ENCODE measurements at places on chromosomes 6 and 20.
A peak's percentile ranks its signal among the peaks of the same experiment; 100 is the strongest.

- no peak for DNase-seq
These were observed 738.6 kb downstream of the C6orf118 start for GRCh38 chr6:164570801-164571200.

DNA sequence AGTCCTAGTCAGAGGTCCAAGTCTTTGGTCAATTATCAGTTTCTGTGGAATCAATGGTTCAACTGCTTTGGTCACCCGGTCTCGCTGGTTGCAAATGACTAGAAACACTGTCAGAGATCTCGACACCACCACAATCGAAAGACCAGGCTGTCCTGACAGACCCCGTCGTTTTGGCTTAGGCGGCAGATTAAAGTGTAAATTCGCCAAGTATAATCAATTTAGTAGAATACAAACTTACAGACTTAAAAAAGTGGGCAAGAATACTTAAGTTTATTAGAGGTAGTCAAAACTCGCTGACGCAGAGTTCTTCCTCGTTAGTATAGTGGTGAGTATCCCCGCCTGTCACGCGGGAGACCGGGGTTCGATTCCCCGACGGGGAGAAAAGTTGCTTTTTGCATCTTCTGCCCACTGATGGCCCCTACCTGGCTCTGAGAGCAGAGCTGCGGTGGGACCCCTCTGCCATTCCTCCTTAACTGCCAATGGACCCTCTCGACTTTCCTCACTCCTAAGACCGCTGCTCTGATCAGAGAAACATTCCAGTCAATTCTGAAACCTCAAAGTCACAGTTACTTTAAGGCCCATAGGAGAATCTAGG lies 30.6 kb upstream of the ZNF184 start:
- DNase-seq = peak; percentile 84

DNA sequence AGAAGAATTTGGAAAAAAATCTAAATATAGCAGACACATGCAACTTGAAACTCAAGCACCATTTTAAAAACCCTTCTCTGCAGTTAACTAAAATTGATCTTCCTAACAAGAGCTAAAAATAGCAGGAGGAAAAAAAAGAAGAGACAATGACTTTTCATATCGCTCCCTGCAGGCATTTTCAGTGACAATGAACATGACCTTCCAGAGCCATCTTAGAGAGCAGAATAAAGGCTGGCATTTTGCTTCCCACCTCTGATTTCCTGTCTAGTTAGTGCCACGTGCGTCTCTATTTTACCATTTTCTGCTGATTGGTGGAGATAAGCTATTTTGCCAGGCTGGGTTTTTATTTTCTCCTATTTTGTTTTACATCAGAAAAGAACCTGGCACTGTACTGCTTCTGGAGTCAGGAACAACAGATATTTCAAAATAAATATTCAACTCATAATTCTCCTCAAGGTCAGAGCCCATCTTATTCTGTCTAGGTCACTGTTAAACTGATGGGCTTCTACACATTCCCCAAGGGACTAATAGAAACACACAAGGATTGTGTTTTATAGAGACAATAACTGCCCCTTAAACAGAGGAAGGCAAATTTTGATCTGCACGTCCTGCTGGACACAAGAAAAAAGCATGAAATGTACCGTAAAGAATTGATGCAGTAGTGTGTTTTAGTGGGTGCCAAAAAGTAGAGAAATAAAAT lies 70.2 kb upstream of the ENPP5 start:
- peak; percentile 35 for DNase-seq

DNA sequence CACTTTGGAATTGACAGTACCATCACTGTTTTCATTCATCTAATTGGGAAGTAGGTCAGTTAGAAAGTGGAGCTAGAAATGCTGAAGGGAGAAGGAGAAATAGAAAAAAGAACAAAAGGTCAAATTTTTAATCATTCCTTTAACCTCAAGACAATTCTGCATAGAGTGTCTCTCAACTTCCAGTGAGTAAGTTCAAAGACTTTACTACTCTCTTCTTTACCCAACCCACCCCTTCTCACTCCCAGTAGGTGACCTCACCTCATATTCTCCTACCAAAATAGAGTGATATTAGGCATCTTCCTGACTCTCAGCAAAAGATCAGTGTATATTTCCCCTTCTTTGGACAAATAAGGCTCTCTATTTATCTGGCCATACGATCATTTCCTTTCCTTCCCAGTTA lies 340.0 kb upstream of the JAG1 start:
- DNase-seq = no peak

- DNase-seq = no peak
These were observed 57.8 kb downstream of the SLC2A10 start for GRCh38 chr20:46767127-46767761.

- DNase-seq = no peak
These were observed 28.5 kb upstream of the PAK5 start for GRCh38 chr20:9867196-9867980.

DNA sequence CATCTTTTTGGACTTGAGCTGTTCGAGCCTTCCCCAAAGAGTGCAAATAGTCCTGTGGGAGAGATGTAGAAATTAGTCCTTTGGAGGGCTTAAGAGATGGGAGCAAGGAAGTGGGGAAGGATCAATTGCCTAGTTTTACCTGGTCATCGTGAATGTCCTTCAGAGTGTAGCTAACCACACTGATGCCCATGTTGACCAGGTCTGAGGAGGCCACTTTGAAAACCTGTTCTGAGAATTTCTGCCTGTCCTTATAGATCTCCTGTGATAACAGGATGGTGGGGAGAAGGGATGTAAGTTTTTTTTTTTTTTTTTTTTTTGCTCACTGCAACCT lies 2.0 kb downstream of the FLOT1 start:
- no peak for DNase-seq

GRCh38 chr6:68777956-68778355 lies 142.9 kb downstream of the ADGRB3 start:
- no peak for DNase-seq

DNA sequence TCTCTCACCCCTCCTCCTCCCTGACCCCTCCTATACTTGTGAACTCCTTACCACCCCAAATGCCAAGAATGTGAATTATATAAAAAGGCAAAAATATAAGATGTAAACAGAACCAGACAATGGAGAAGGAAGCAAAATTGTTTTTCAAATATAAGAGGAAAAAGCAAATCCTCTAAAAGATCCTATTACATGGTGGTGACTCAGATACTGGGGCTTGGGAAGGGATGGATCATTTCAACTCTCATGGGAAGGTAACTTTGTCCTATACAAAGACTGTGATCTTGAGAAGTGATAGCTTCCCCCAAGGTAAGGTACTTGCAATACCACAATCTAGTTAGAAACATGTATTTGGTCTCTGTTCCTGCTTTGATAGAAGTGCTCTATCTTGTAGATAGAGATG lies 24.6 kb upstream of the TNFRSF21 start:
- no peak for DNase-seq

DNA sequence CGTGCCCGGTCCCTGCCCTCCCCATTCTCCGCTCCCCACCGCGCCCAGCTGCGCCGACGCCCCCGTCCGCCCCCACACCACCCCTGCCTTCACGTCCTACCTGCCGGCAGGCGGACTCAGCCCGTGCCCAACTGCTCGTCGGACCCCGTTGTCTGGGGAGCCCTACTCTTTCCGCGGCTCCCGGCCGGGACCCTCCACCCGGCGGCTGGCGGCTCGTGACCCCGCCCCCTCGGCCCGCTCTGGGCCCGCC lies at the start of gene SERAC1:
SERAC1 (minus strand) TSS at position 223 of the 250 bp plus-strand sequence. CDS start 9,899 bp downstream, outside the sequence.
- no peak for DNase-seq

DNA sequence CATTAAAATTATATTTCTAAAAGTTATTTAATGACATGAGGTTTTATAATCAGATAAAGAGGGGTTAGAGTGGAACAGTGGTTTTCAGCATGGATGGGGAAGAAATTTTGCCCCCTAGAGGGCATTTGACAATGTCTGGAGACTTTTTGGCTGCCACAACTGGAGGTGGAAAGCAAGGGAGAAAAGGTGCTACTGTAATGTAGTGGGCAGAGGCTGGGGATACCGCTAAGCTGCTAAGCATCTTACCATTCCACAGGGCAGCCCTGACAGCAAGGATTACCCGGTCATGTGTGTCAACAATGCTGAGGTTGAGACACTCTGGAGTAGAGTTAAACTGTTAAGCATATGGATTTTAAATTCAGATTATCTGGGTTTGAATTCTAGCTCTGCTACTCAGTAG lies 52.9 kb upstream of the FABP7 start:
- DNase-seq = no peak

GRCh38 chr6:451847-452246 lies 60.3 kb downstream of the IRF4 start:
- no peak for DNase-seq

DNA sequence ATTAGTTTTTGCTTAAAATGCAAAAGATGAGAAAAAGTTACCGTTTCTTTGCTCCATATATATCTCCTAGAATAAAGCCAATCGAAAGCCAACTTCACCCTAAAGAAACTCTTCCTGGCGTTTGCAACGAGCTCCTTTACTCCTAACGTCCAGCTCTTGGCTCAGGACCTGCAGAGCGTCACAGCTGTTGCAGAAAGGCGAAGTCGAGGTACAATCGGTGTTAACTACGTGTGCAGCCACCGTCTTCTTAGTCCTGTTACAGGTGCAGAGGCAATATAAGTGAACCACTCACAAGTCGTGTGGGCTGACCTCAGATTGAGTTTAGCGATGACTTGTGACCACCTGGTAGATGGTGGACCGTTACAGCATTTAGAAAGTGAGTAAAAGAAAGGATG lies 113.1 kb downstream of the TRIM27 start:
- DNase-seq = peak; percentile 70

DNA sequence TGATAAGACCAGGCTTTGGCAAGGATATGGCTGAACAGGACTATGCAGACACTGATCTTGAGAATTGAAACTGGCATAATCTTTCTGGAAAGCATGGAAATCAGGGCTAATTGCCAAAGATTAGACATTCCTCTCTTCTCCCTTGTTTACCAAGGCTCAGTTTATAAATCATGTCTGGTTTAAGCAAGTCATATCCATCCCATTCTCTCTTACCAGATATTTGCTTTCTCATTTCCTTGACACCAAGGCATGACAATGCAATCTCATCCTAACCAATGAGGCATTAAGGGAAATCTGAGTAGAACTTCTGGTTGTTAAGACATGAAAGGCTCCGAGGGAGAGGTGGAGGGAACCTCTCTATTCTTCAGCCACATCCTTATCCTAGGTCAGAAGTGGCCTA lies 110.3 kb upstream of the CEP85L start:
- no peak for DNase-seq

DNA sequence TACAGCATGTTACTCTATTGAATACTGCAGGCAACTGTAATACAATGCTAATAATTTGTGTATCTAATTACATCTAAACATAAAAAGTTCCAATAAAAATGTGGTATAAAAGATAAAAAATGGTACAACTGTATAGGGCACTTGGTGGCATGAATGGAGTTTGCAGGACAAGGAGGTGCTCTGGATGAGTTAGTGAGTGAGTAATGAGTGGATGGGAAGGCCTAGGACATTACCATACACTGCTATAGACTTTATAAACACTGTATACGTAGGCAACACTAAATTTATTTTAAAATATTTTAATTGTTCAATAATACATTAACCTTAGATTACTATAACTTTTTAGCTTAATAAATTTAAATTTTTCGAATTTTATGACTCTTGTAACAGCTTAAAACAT lies 579.6 kb upstream of the MAN1A1 start:
- DNase-seq = no peak

GRCh38 chr20:32034581-32035425 lies 17.2 kb upstream of the HCK start:
- DNase-seq = no peak
